Activated effector memory CD4-positive, alpha-beta T cell treated with anti-CD3 and anti-CD28 coated beads, Interleukin-2, amount 50 U/mL, for 16 hours (primary cell): ENCODE measurements at places on chromosomes 6 and 20.
A peak's percentile ranks its signal among the peaks of the same experiment; 100 is the strongest.

- DNase-seq = no peak
Measured at GRCh38 chr6:131244942-131245341, 109.7 kb downstream of the AKAP7 start.

DNA sequence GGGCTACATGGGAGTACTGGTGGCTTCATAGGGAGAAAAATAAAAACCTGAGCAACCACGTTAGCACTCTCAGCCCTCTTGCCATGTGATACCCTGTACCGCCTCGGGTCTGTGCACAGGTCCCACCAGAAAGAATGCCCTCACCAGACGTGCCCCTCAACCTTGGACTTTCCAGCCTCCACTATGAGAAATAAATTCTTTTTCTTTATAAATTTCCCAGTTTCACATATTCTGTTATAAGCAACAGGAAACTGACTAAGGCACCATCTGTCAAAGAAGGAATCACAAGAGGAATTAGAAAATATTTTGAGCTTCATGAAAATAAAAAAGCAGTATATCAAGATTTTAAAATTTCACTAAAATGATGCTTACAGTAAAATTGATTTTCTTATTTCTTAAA, 168.4 kb upstream of the BMP5 start:
- DNase-seq = no peak

DNA sequence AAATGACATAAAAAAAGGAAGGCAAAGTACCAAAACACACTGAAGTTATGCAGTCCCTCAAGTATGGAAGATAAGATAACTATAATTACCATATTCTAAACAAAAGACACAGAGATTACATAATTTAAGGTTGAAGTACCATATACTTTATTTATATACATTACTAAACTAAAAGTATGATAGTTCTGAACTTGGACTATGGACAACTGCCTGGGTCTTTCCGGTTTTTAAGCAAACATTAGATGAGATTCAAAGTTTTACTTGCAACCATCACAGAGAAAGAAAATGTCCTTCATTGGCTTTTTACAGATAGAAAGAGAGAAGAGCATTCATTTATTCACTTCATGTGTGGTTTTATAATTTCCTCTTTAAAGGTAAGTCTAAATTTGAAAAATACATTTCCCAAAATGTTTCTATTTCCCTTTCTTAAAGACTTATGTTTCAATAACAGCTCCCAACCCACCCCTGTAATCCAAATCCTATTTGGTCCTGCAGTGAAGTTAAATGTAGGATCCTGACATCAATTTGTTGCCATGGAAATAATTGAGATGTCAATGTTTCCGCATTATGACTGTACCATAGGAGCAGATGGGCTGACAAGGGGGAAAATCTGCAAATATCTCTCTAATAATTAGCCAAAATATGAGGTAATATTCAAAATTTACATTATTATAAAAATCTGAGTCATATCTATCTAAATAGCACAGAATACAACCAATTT, 63.7 kb downstream of the PTPRK start:
- no peak for DNase-seq

DNA sequence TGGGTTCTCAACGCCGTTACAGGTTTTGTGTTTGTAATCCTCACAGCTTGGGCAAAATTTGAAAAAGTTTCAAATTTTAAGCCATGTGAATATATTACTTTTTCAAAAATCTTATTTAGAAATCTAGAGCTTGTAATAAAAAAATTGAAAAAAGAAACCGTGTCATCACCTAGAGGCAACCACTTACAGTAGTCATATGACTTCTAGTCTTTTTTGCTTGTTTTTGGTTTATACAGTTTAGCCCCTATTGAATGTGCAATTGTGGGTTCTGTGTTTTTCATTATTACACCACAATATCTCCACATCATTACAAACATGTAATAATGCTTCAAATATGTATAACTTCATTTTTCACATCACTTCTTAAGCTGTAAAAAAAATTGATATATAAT, 888 bp downstream of the DYNLRB1 start:
- no peak for DNase-seq

- DNase-seq = no peak
Measured at GRCh38 chr6:157452096-157452495, 71.1 kb downstream of the ZDHHC14 start.

DNA sequence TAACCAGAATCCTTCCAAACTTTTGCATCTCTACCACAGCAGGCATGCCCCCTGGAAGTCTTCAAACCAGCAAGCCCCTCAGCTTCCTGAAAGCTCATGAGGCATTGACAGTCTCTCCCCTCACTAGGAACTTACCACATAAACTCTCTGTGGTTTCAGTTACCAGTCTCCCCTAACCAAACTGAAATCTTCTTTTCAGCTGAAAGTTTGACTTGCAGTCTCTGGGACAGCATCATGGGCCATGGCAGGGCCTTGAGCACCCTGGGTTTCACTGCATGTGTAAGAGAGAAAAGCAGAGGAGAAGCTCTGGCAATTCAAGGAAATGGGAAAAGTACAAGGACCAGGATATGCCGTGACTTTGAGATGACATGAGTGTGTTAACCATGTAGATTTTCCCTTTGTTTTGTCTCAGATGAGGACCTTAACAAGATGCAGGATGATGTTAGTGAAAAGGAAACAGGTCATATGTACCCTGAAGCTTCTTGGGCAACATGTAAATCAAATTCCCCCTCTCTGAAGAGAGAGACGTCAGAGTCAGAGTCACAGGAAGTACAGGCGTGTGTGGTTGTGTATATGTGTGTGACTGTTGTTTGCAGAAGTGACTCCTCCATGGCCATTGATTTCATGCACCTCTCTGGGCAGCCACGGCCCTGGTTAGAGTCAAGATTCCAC, 106.3 kb downstream of the TNFRSF21 start:
- no peak for DNase-seq

- DNase-seq = no peak
Measured at GRCh38 chr6:137013738-137014602, 30.8 kb downstream of the IL20RA start.

DNA sequence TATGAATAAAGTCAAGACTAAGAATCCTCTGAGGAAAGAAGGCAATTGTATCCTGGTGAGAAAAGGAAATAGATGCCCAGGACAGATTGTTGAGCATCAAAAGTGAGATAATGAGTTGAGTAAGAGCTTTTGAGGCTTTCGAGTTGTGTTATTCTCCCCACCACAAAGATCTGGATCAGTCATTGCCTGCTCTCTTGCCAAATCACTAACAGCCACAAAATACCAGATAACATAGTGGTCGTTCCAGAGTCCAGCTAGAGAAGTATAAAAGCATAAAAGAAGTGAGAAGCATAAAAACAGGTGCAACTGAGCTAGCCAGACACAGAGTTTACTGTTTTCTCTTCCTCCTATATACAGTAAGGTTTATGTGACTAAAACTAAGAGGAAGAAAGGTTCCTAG, 4.9 kb downstream of the SPINT4 start:
- no peak for DNase-seq

DNA sequence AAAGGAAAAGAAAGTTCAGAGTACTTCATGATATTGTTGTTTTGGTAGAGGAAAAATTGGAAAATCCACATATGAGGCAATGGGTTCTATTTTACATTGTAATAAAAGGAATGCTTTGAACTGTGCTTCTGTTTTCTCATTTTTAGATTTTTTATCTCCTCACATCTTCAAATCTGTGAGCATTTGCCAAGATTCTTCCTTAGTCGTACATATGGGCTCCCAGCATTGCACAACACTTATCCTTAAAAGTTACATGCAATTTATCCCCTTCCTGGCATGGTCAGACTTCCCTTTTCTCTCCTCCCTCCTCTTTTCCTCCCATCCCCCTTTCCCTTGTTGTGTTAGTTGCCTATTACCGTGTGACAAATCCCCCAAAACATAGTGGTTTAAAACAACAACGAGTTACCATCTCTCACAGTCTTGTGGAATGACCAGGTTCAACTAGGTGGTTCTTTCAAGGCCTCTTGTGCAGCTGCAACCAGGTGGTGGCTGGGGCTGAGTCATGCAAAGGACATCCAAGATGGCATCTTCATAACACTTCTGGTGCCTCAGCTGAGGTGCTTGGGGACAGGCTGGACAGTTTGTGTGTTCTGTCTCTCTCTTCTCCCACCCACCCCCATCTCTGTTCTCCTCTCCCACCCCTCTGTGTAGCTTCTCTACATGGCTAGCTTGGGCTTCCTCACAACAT, 68.7 kb downstream of the TXNDC5 start:
- DNase-seq = no peak

DNA sequence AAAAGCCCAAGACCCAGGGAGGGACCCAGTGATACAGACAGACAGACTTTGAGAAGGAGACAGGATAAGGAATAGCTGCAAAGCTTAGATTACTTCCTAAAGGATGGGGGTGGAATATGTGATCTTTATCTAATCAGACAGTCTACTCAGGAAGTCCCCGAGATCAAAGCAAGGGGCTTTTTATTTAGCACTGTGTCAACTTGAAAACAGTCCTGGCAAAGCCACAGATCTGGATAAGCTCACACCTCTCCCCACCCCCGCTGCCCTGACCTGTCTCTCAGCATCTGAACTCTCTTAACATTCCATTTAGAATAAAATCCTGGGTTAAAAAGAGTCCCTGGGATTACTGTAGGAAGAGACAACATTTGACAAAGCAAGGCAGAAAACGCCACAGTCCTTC, 101.5 kb downstream of the ISM1 start:
- no peak for DNase-seq

GRCh38 chr6:136682292-136682691, 110.0 kb downstream of the MAP3K5 start:
- DNase-seq = no peak

GRCh38 chr6:54772610-54773009, 74.0 kb upstream of the FAM83B start:
- no peak for DNase-seq

- DNase-seq = no peak
Measured at GRCh38 chr6:164982389-164982788, 327.0 kb downstream of the C6orf118 start.

DNA sequence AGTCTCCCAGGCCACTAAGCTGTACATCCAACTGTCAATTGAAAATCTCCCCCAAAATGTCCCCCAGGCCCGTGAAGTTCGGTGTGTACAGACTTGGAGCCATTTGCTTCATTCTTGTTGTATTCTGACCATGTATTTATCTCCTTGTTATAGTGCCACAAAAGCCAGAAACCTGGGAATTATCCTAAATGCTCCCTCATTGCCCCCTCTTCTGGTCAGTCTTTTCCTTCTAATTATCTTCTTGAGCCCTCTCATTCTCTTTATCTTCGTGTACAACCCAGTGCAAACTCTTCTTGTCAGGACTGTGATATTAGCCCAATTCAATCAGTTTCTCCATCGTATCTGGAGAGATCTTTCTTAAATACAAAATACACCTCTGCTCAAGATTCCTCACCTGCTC, 64.7 kb downstream of the RFX6 start:
- no peak for DNase-seq

- no peak for DNase-seq
Measured at GRCh38 chr6:21984135-21984534, 312.7 kb downstream of the PRL start.

DNA sequence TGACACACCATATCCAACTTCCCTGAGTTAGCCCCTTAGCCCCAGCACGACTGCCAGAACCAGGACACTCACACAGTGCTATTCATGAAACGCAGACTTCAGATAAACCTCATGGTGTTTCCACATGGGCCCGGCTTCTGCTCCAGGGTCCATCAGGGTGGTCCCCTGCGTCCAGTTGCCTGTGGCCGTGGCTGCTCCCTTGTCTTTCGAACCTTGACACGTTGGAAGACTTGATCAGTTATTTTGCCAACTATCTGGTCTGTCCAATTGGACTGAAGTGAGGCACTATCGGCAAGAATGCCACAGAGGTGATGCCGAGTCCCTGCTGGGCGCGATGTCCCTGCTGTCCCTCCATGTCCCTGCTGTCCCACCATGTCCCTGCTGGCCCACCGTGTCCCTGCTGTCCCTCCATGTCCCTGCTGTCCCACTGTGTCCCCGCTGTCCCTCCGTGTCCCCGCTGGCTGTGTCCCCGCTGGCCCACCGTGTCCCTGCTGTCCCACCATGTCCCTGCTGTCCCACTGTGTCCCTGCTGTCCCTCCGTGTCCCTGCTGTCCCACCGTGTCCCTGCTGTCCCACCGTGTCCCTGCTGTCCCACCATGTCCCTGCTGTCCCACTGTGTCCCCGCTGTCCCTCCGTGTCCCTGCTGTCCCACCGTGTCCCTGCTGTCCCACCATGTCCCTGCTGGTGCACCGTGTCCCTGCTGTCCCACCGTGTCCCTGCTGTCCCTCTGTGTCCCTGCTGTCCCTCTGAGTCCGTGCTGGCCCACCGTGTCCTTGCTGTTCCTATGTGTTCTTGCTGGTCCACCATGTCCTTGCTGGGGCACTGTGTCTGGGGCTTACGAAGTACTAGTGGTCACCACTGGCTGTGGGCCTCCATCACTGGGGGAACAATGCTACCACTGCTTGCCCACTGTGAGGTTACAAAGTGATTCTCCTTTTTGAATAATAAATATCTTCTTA, 251.4 kb downstream of the DLL1 start:
- DNase-seq = peak; percentile 36

DNA sequence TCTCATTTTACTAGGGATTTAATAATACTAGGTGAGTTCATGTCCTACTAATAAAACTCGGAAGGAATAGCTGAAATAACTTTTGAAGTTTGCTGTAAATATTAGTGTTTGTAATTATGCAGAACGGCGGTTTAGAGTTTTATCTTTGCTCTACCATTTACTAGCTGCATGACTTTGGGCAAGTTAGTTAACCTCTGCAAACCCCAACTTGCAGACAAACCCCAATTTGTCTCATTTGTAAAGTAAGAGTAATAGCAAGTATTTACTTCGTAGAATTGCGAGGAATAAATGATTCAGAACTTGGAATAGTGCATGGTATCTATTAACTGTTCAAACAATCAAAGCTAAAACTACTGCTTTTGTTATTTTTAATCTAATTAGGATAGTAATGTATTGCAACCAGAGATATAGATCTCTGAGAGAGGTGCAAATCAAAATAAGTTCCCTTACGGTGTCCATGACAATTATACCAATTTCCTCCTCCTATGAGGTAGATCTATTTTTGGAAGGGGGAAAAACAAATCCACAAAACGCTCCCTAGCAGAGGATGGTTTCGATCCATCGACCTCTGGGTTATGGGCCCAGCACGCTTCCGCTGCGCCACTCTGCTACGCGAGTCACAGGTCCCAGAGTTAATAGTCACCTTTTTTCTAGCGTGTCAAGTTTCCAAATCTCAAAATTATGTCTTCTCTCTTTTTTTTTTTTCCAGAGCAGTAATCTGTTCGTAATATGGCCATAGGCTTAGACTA, 35.1 kb upstream of the BTN3A2 start:
- peak; percentile 79 for DNase-seq

- DNase-seq = no peak
Measured at GRCh38 chr20:4415281-4415680, 306.4 kb upstream of the PRND start.

DNA sequence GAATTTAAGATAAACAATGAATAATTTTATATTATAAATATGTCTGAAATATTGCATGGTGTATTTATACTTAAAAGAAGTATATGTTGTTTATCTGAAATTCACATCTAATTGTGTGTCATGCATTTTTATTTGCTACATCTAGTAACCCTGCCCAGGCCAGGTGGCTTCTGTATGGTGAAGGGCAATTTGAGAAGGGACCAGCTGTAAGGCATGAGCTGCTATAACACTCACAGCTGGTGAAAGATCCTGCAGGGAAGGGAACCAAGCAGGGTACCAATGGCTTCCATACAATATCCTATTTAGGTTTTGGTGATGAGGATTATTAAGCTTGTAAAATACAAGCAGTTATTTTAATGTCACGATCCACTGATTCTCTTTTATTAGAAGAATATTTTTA, 921.8 kb upstream of the GJE1 start:
- DNase-seq = no peak
